ENCODE measurements at places on chromosomes 2 and 18.
A peak's percentile ranks its signal among the peaks of the same experiment; 100 is the strongest.

GRCh38 chr2:184906709-184907108, 308.4 kb downstream of the ZNF804A start:
- DNase-seq: no peak

- no peak for DNase-seq
Observed at GRCh38 chr18:79899609-79900445, 51.6 kb downstream of the SLC66A2 start.

- no peak for DNase-seq
Observed at GRCh38 chr2:15378148-15378908, 182.8 kb downstream of the NBAS start.

- no peak for DNase-seq
Observed at GRCh38 chr2:3154700-3155099, 222.9 kb downstream of the EIPR1 start.

- no peak for DNase-seq
Observed at GRCh38 chr2:229571243-229571642, 143.1 kb downstream of the DNER start.

GRCh38 chr2:84879584-84880394, 1.1 kb downstream of the TRABD2A start:
- DNase-seq: peak; percentile 87

- peak; percentile 74 for DNase-seq
Observed at GRCh38 chr2:241564596-241565410, 6.3 kb downstream of the BOK start.

DNA sequence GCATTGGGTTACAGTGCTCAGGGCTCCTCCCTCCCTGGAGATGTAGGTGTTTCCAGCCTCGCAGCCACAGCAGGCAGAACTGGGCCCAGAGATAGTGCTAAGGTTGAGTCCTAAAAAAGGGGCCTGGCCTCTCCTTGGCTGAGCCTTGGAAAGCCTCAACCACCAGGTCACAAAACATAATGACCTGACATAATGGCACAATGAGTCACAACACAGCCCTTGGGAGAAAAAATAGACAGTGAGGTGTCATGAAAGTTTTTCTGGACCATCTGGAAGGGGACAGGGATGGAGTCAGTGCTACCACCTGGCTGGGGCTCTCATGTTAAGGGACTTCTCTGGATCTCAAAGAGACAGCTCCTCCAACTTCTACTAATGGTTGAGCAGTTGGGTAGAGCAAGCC, 92.4 kb upstream of the LCLAT1 start:
- no peak for DNase-seq

DNA sequence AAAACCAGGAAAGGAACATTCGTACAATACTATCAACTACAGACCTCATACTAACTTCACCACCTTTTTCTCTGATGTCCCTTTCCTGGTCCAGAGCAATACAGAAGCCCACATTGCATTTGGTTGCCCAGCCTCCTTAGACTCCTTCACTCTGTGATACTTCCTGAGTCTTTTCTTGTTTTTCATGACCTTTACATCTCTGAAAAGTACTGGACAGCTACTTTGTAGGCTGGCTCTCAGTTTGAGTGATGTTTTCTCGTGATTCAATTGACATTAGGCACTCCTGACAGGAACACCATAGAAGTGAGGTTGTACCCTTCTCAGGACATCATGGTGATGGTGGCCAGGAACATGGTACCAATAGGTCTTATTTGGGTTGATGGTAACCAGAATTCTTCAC, 185.9 kb upstream of the SLC39A10 start:
- DNase-seq: no peak

- DNase-seq: no peak
Observed at GRCh38 chr18:11489266-11489899, 120.0 kb upstream of the SLC35G4 start.

DNA sequence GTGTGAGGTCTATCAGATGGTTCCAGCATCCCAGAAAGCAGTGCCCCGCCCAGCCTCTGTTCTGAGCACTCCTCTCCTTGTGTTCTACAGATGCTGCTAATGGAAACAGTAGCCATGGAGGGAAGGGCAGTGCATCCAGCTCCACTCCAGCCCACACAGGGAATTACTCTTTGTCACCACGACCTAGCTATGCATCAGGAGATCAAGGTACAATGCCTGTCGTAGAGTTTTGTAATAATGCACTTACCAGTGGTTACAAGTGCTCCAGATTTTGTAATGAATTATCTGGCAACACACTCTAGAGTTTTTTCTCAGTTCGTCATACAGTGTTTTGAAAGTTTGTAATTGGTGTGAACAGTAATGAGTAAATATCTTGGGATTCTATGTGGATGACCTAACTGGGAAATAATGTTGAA, 161.1 kb downstream of the ESCO1 start:
- no peak for DNase-seq

DNA sequence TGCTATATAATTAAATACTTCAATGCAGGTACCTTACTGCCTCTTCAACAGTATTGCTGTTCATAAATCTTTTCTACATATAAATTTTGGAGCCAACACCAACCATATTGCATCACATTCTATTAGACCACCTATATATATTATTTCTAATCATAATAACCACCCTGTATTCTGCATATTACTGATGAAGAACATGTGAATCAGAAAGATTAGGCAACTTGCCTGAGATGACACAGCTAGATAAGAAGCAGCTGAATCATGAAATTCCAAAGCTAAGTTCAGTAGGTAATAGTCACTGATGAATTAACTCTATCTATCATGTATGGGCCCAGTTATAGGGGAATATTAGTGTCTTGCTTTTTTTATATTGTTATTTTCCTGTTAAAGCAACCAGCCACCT, 161.8 kb downstream of the AGPS start:
- DNase-seq: no peak

DNA sequence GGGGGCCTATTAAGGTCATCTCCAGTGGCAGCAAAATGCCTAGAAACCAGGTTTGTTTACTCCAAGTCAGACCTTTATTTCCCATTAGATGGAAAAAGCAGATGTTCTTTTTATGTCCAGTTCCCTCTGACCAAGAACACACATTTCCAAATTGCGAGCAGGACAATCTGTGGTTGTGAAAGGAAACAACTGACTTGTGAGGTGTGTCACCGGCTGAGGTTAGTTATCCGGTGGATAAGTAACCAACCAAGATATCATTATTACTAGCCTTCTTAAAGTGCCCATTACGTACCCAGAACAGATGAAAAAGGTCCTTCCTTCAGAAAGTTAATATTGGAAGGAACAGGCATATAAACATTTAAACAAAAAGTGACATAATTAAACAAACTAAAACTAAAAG, 112.9 kb downstream of the THADA start:
- DNase-seq: no peak

- no peak for DNase-seq
Observed at GRCh38 chr18:23981369-23981980, 33.1 kb upstream of the TTC39C start.

GRCh38 chr18:56128153-56128791, 510.1 kb downstream of the TXNL1 start:
- no peak for DNase-seq

DNA sequence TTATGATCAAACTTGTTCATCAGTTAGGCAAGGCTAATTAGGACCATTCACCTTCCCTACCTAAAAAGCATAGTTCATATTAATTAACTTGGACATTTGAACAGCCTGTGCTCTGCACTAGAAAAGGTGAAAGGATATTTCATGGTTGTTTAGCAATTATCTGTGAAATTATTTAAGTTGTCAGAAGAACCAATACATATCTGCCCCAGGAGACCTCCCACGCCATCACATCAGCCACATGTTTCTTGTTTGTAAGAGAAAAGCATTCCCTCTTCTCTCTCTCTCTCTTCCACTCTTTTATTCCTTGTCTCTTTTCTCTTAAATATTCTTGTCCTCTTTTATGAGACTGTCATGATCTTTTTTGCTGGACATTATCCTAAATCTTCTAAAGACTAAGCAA, 282.0 kb upstream of the RND3 start:
- no peak for DNase-seq

DNA sequence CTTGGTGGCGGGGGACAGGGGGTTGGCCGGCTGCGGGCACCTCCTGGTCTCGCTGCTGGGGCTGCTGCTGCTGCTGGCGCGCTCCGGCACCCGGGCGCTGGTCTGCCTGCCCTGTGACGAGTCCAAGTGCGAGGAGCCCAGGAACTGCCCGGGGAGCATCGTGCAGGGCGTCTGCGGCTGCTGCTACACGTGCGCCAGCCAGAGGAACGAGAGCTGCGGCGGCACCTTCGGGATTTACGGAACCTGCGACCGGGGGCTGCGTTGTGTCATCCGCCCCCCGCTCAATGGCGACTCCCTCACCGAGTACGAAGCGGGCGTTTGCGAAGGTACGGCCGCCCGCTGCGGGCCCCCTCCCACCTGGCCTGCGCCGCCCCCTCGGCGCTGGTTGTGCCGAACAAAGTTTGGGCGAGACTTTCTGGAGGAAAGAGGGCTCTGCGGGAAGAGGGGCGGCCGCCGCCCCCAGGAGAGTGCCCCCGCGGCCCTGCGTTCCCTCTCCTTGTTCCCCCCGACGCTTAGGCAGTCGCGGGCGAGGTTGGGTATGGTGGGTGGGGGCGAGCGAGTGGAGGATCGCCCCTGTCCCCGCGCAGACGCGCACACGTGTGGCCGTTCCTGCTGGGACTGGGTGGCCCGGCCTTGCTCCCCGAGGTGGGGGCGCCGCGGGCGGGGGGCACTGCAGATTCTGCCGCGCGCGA, 866 bp downstream of the CRIM1 start:
- DNase-seq: peak; percentile 86

- no peak for DNase-seq
Observed at GRCh38 chr2:84700006-84700405, 180.9 kb downstream of the TRABD2A start.

GRCh38 chr2:147197754-147198483, 646.9 kb upstream of the ACVR2A start:
- DNase-seq: no peak

All from spleen (tissue), 13 donors.